Activated naive CD8-positive, alpha-beta T cell treated with anti-CD3 and anti-CD28 coated beads for 36 hours (primary cell): ENCODE measurements at places on chromosomes 16 and 17.
A peak's percentile ranks its signal among the peaks of the same experiment; 100 is the strongest.

- H3K4me3 ChIP-seq: peak overlapping the region; percentile 88
- H3K27ac ChIP-seq: peak overlapping the region; percentile 90
- DNase-seq: no peak
- H3K36me3 ChIP-seq: peaks cover 10% of the 10 kb centered on the region
Measured at GRCh38 chr16:53504665-53505064, 1.7 kb upstream of the AKTIP start.

GRCh38 chr17:28693869-28694268, 17.8 kb downstream of the PROCA1 start:
- no peaks in the 10 kb centered on the region for H3K27me3 ChIP-seq
- H3K27ac ChIP-seq: peak overlapping the region; percentile 26
- no peaks in the 10 kb centered on the region for H3K4me1 ChIP-seq
- H3K4me3 ChIP-seq: no peak overlapping the region
- no peak for DNase-seq
- H3K36me3 ChIP-seq: peaks cover 23% of the 10 kb centered on the region

GRCh38 chr16:27417047-27417671, 15.2 kb downstream of the IL21R start:
- H3K36me3 ChIP-seq: peaks cover 86% of the 10 kb centered on the region
- H3K4me3 ChIP-seq: no peak overlapping the region
- H3K4me1 ChIP-seq: peaks cover 55% of the 10 kb centered on the region
- H3K27me3 ChIP-seq: no peaks in the 10 kb centered on the region

DNA sequence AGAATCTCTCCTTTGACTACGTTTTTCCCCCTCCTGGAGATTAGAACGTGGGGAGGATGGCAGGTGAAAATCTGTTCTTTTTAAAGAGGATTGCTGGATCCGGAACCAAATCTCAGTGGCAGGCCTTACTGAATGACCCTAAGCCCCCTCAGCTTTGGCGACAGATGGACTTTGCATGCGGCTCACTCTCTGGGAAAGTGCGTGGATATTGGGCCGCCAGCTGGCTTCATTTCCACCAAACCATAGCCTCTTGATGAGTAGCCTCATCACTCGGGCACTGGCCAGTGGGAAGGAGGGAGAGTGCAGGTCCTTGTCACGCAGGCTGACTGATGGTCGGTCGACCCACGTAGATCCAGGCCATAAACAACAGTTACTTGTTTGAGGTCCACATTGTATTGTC, 31.3 kb upstream of the CCDC182 start:
- H3K27ac ChIP-seq: no peak overlapping the region
- no peak for DNase-seq
- H3K36me3 ChIP-seq: no peaks in the 10 kb centered on the region
- H3K4me3 ChIP-seq: no peak overlapping the region
- H3K27me3 ChIP-seq: peaks cover 15% of the 10 kb centered on the region
- H3K4me1 ChIP-seq: no peaks in the 10 kb centered on the region
